Progenitor cell of endocrine pancreas (in vitro differentiated cells): ENCODE measurements at places on chromosomes 2 and 18.

GRCh38 chr2:18349421-18349820 lies 211.0 kb downstream of the RDH14 start:
- DNase-seq, result no peak

DNA sequence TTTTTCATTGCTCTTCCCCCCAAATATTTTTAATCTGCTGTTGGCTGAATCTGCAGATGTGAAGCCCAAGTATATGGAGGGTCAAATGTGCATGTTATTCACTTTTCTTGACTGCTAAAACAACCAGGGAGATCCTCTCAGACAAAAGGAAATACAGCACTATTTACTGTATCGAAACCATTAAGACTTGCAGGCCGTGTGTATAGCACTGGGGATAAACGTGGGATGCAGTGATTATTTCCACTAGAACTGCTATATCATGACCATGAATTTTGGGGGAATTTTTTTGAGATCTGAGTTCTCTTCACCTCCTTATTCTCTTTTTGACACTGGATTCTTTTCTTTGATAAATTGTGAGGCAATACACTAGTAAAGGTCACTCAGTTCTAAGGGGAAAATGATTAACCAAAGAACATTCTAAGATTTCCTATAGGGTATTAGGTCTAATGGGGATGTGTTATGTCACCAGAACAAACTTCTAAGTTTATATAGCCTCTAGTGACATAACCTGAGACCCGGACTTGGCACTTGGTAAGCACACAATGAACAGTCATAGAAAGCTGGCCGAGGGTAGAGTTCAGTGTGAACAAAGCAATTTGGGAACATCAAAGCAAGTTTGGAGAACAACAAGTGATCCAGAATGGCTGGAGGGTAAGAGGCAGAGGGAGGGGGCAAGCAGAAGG lies 14.9 kb upstream of the UGT1A1 start:
- DNase-seq, result no peak

- DNase-seq, result no peak
These were observed 68.3 kb downstream of the NEB start for GRCh38 chr2:151665959-151666358.

DNA sequence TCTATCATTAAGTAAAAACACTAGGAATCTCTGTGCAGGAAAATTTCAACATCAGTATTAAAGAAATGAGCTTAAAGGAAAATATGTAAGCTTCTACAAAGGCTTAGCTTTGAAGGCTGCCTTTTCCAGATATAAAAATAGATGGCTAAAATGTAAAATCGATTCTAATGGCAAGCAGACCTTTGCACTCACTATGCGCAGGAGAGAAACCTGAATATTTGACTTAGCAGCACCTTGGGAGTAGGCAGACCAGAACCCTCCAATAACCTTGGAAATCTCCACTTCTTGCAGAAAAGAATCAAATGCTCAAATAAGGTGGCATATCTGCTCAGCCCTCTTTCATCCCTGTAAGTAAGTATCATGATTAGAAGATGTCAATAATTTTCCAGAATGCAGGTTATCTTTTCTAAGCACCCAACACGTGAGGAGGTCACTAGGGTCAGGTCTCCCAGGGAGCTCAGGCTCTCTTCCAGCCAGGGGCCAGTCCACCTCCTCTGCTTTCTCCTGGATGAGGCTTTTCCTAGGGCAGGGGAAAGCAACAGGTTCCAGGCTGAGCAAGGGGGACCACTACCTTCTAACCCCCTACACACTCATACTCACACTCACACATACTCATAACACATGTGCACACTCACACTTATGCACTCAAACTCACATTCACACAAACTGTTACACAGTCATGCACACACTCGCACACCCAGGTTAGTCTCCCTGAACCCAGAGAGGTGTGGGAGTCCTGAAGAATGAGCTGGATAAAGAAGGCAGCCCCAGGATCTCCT lies 3.8 kb downstream of the PIEZO2 start:
- DNase-seq, result no peak

DNA sequence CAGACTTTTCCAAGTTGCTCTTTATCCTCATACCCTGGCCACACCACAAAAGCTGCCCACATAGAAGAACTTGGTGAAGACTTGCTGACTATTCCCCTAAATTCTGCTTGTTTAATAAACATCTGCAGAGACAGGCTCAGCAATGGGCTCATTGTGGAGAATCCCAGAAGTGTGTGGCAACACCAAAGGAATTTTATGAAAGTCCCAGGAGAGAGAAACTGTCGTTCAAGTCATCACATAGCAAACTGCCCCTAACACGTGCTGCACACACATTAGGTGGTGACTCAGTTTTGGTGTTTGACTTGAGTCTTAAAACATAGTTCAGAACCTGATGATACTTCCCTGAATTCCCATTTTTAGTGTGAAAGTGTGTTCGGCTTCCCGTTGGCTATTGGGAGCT lies 38.6 kb downstream of the CYP1B1 start:
- no peak for DNase-seq

- no peak for DNase-seq
These were observed 133.1 kb downstream of the COPS8 start for GRCh38 chr2:237218756-237219155.

DNA sequence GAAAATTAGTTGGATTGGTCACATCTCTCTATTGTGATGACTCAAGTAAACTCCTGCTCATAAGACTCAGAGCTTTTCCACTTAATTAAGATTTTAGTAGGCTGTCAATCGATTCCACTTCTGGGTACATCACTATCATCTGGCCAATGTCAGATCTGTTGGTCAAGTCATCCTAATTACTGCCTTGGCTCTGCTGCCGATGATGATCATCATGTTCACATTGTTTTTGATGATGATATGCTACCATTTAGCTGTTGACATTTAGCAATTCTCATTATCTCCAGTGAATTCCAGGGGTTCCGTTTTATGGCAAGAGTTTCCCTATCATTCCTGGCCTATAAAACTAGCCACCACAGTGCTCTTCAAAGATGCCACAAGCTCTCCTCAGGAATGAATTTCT lies 253.4 kb downstream of the IKZF2 start:
- DNase-seq, result no peak

DNA sequence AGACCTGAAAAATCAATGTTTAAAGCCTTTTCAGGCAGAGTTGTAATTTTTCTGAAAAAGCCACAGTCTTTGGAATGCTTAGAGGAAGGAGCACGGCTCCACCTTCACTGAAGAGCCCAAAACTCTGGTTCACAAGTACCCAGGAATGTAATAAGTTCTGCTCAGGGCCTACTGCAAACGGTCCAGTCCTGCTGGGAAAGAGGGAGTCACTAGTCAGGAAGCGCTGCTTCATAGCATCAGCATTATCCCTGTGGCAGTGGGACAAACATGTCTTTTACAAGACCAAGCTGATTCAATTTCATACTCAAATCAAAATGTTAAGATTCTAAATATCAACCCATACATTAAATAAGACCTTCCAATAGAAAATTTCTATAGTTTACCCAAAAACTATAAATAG lies 152.9 kb upstream of the PGAP1 start:
- DNase-seq, result no peak

DNA sequence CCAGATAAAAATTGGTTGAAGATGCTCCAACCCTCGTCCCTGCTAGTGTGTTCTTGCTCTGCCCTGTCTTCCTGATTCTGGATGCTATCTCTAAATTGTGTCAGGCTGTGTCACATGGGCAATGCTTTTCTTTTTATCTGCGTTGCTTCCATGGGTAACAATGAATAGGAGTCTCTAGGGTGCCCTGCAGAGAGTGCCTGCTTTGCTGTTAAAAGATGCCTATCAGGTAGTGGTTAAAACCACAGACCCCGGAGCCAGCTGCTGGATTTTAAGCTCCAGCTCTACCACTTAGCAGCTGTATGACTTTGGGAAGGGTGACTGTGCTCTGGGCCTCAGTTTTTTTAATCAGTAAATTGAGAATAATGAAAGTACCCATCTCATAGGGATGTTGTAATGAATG lies 340.3 kb downstream of the PLCL1 start:
- no peak for DNase-seq

- DNase-seq, result no peak
These were observed at the start of gene HOXD1 for GRCh38 chr2:176187899-176188773. Gene HOXD1 (plus strand): TSS chr2:176188668. CDS start chr2:176188802, 134 bp downstream.

DNA sequence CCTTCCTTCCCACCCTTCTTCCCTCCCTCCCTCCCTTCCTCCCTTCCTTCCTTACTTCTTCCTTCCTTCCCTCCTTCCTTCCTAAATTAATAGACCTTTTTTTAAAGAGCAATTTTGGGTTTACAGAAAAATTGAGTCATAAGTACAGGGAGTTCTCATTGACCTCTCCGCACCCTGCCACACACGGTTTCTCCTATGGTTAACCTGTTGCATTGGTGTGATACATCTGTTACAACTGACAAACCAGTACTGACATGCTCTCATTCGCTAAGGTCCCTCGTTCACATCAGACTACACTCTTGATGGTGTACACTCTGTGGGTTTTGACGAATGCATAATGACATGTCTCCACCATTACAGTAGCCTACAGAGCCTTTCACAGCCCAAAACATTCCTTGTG lies 11.6 kb upstream of the SDC1 start:
- DNase-seq, result no peak

- DNase-seq, result no peak
These were observed 56.1 kb downstream of the CIB4 start for GRCh38 chr2:26585100-26585499.

DNA sequence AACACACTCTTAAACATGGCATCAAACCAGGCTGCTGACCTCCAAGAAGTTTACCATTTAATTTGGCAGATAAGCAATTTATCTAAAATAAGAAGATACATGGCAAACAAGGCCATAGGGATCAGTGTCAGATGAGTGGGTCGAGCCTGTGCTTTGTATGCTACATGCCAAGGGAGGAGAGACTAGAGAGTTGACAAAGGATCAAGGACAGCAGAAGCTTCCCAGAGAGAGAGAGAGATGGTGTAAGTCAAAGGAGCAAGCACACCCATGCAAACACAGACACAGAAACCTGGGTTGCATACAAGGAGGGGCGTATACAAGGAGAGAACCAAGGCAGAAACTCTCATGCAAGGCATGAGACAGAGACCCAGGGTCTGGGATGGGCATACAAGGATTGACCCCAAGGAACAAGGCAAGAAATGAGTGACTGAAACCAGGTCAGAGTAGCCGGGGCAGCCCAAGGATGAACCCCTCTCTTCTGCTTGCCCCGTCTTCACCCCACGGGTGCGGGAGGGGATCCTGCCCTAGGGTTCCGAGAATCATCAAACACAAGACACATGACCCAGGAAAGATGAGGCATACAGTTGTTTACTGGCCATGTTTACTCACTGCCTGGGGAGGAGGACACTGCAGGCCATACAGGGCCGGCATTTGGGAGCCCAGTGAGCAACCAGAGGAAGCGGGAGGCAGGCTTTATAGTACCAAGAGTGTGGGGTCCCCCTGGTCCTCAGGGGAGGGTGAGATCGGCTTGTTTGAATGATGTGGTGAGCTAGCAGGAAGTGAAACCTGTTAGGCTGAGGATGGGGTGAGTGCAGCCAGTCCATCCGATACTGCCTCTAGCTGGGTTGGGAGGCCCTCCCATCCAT lies 529.2 kb upstream of the ID2 start:
- no peak for DNase-seq

GRCh38 chr2:240359695-240360094 lies 75.8 kb upstream of the GPC1 start:
- no peak for DNase-seq
